Endodermal cell (in vitro differentiated cells): ENCODE measurements at places on chromosomes 3 and 15. TPM values are rescaled to one million over a fixed set of nuclear protein-coding genes. Genes with fewer than 3 reads are reported as not detected.

STAB1 gene
- total RNA-seq = 0.32 and 0.55 TPM in 2 replicates

- no peaks in the 10 kb centered on the region for H3K4me1 ChIP-seq
- H3K27me3 ChIP-seq = no peaks in the 10 kb centered on the region
- no peak for DNase-seq
- no peaks in the 10 kb centered on the region for H3K36me3 ChIP-seq
- H3K4me3 ChIP-seq = no peak overlapping the region
Measured at GRCh38 chr15:57914350-57915055, 151.0 kb downstream of the ALDH1A2 start.

DNA sequence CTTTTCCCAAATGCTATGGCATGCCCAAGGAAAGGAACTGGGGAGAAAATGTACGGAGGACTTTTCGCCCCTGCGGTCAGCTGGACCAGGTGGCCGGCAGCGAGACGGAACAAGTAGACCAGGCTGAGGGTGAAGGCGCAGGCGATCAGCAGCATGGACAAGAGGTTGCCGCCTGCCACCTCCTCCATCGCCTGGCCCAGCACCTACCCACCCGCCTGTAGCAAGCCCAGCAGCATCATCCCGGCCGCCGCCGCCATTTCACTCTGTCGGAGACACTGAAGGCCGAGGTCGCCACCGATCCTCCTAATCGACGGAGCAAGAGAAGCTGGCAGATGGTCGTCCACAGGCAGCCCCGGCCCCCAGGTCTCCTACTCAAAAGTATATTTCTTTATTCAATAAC lies 1046.3 kb upstream of the GBE1 start:
- no peaks in the 10 kb centered on the region for H3K4me1 ChIP-seq
- no peaks in the 10 kb centered on the region for H3K36me3 ChIP-seq
- no peak overlapping the region for H3K27ac ChIP-seq
- DNase-seq = no peak
- no peak overlapping the region for H3K4me3 ChIP-seq

TMEM41A gene
- total RNA-seq = 19.7 to 31.1 TPM (median 20.6 TPM) in 3 replicates

DNA sequence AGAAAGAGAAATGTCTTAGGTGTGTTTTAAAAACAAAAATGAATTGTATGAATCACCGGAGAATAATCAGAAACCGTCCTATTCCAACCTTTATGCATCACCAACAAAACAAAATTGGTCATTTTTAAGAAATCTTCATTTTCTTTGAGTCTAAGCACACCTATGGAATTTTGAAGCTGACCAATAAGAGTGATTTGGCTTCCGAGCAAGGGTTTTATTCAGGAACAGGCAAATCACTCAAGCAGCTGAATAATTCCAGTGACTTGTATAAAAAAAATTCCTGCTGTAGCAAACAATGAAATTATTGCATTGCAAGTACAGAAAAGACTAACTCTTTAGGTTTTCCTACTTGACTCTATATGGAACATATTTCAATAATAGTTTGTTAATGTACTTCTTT lies 83.8 kb upstream of the FNDC3B start:
- H3K27ac ChIP-seq = peak overlapping the region; percentile 83
- DNase-seq = no peak
- no peaks in the 10 kb centered on the region for H3K36me3 ChIP-seq
- no peaks in the 10 kb centered on the region for H3K27me3 ChIP-seq
- H3K4me3 ChIP-seq = no peak overlapping the region

- no peak overlapping the region for H3K27ac ChIP-seq
- no peak overlapping the region for H3K4me3 ChIP-seq
- peaks cover 7% of the 10 kb centered on the region for H3K4me1 ChIP-seq
- DNase-seq = no peak
Measured at GRCh38 chr15:90465140-90465929, 64.4 kb upstream of the CRTC3 start.

- H3K27me3 ChIP-seq = no peaks in the 10 kb centered on the region
- no peak overlapping the region for H3K4me3 ChIP-seq
- H3K4me1 ChIP-seq = no peaks in the 10 kb centered on the region
- H3K27ac ChIP-seq = peak overlapping the region; percentile 57
Measured at GRCh38 chr3:9897408-9898372, 5.0 kb upstream of the IL17RE start.

CFAP91 gene
- 4.1 to 10.5 TPM (median 9.8 TPM) in 3 replicates for total RNA-seq

- peak overlapping the region; percentile 68 for H3K4me3 ChIP-seq
- peaks cover 22% of the 10 kb centered on the region for H3K4me1 ChIP-seq
- H3K27ac ChIP-seq = no peak overlapping the region
Measured at GRCh38 chr15:72223278-72223677, 7.7 kb downstream of the PKM start.

GRCh38 chr15:74438721-74439316 lies 5.1 kb upstream of the SEMA7A start:
- H3K4me3 ChIP-seq = no peak overlapping the region
- H3K4me1 ChIP-seq = peaks cover 17% of the 10 kb centered on the region
- peak; percentile 91 for DNase-seq

THOC7 gene
- total RNA-seq = 87.8 and 91.8 TPM in 2 replicates
